WTC11 (cell line): ENCODE measurements at places on chromosomes 5 and 9.

DNA sequence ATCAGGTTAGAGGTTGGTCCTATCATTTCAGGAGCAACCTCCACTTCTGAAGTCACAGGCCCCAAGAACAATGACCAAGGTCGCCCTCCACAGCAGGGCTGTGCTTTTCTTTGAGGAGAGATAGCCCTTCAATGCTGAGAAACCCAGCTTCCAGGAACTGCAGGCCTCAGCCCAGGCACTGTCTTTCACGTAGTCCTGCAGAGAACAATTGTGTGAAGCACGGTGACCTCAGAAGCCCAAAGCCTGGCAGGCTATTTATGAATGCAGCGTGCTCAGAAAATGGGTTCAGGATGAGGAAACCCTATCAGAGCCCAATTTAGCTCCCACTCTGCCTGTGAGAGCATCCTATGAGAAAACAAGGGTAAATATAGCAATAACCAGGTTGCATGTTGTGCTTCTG lies 388.3 kb downstream of the PLK2 start:
- no peak overlapping the region for H3K4me3 ChIP-seq
- peaks cover 17% of the 10 kb centered on the region for H3K4me1 ChIP-seq

DNA sequence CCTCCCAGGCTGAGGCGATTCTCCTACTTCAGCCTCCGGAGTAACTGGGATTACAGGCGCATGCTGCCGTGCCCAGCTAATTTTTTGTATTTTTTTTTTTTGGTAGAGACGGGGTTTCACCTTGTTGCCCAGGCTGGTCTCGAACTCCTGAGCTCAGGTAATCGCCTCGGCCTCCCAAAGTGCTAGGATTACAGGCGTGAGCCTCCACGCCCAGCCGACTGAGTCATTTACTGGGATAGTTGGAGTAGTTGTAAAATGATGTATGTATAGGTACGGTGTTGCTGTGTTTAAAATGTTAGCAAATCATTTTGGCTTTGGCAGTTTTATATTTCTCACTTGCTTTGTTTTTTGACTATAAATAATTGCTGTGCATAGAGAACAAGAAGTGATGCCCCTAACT lies 209.4 kb downstream of the ADAMTSL1 start:
- no peak overlapping the region for H3K27ac ChIP-seq
- DNase-seq = no peak
- no peaks in the 10 kb centered on the region for H3K4me1 ChIP-seq
- no peak overlapping the region for H3K4me3 ChIP-seq

DNA sequence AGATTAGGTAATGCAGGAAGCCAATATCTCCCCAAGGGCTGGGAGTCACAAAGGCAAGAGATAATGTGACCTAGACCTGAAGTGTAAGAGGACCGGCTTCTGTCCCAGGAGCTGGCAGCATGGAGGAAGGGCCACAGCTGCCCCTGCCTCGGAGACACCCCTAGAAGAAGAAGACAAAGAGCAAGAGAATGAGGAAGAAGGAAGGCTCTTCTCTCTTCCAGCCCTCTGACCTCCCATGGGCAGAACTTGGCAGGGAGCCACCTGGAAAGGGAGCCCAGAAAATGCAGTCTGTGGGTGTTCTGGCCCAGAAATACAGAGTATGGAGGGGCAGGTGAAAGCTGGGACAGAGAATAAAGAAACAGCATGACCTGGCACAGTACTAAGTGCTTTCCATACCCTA lies 151.0 kb downstream of the C5orf15 start:
- no peak overlapping the region for H3K27ac ChIP-seq
- no peak overlapping the region for H3K4me3 ChIP-seq
- no peaks in the 10 kb centered on the region for H3K36me3 ChIP-seq
- peaks cover 3% of the 10 kb centered on the region for H3K27me3 ChIP-seq
- peaks cover 5% of the 10 kb centered on the region; the same call in 1 of the 2 replicates for H3K4me1 ChIP-seq
- DNase-seq = no peak

DNA sequence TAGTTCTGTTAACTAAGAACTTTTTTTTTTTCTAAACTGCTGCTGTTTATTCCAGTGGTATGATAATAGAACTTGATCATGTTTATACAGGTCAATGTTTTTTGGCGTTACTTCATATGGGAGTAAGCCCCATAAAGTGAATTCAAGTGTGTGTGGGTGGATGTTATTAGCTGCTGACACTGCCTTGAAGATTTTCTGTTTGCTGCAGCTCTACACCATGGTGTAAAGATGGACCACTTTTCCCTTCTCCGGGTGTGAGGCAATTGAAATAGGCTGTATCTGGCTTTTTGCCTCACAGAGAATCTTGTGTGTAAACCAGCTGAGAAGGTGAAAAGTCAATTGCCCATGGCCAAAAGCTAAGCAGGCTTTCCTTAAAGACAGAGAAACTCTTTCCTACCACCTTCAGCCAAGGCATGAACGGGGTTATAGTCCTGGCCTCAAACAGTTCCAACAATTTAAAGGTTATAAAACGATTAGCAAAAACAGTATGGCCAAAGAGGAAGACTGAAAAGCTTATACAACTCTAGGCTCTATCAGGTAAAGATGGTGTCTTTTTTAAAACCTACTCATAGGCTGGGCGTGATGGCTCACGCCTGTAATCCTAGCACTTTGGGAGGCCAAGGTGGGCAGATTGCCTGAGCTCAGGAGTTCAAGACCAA lies 33.9 kb upstream of the ABCA1 start:
- H3K36me3 ChIP-seq = no peaks in the 10 kb centered on the region
- no peak overlapping the region for H3K4me3 ChIP-seq
- no peaks in the 10 kb centered on the region for H3K27me3 ChIP-seq
- H3K4me1 ChIP-seq = peaks cover 40% of the 10 kb centered on the region

DNA sequence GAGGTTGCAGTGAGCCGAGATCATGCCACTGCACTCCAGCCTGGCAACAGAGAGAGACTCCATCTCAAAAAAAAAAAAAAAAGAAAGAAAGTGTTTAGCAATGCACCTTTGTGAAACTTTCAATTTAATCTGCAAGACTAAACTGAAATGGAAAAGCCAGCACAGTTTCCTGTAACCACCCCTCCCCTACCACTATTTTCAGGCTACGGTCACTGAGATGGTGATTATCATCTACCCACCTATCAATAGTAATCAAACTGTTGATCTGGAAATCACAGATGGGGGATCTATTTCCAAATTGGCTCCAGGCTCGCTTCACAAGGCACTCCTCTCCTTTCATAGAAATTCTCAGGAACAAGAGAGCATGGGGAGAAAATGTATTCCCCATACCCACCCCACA lies 30.6 kb upstream of the IL7R start:
- peaks cover 2% of the 10 kb centered on the region for H3K27me3 ChIP-seq
- no peak overlapping the region for H3K27ac ChIP-seq
- no peaks in the 10 kb centered on the region for H3K4me1 ChIP-seq

DNA sequence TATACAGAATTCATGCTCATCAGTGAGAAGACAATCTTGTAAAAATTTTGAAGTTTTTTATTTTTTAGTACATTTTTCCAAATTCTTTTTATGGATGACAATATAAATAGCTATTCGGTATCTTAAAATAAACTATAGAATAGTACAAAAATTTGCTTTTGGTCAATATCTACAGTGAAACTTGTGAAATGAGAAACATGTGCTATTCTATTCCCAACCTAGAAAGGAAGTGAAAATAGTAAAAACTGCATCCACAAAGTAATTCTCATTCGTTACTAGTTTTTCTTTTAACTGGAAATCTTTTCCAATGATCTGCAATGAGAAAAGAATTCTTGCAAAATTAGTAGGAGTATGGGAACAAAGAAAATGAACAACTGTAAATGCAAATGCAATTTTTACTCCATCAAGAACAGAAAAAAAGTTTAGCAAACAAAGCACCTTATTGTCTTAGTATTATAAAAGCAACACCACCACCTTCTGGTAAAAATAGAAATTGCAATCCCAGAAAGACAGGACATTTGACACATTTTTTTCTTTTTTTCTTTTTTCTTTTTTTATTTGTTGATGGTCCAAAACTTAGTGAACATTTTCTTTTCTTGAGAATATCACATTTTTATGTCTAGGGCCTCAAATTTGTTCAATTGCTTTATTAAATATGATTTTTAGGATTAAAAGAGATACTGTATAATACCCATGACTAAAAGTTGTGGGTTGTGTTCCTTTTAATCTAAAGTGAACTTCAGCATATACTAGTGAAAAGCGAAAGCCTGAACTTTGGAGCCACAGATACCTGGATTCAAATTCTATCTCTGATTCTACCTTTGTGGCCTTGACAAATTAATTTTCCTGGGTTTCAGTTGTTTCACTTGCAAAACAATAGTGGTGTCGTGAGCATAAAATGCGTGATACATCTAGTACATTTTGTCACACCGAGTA lies 72.3 kb downstream of the SLCO4C1 start:
- H3K27me3 ChIP-seq = peaks cover 35% of the 10 kb centered on the region
- H3K4me1 ChIP-seq = peaks cover 2% of the 10 kb centered on the region; the same call in 1 of the 2 replicates
- no peak overlapping the region for H3K4me3 ChIP-seq
- no peak for DNase-seq

DNA sequence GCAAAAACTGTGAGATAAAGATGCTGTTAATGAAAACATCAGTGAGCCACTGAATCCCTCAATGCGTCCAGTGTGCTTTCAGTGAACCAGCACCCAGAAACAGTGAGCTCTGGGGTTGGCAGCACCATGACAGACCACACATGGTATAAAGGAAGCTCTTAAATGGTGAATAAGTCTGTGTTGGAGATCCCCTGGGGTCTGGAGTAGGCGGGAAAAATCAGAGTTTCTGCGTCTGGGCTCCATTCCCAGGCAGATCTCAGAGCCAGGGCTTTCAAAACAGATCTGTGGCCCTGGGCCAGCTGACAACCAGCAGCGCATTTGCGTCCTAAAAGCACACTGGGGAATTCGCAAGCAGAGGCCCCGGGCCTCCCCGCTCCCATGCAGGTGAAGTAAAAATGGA lies 233.5 kb downstream of the FRMD3 start:
- no peaks in the 10 kb centered on the region for H3K27me3 ChIP-seq
- H3K36me3 ChIP-seq = no peaks in the 10 kb centered on the region
- H3K4me1 ChIP-seq = peaks cover 4% of the 10 kb centered on the region; the same call in 1 of the 2 replicates

GRCh38 chr5:164998590-164998989 lies 1493.2 kb downstream of the MAT2B start:
- DNase-seq = no peak
- H3K4me3 ChIP-seq = no peak overlapping the region
- no peak overlapping the region for H3K27ac ChIP-seq

GRCh38 chr5:73499187-73499586 lies 945 bp downstream of the BTF3 start:
- peak overlapping the region; percentile 91 for H3K4me3 ChIP-seq
- H3K36me3 ChIP-seq = peaks cover 48% of the 10 kb centered on the region
- DNase-seq = no peak
- peak overlapping the region; percentile 96 for H3K27ac ChIP-seq
- H3K27me3 ChIP-seq = no peaks in the 10 kb centered on the region

- H3K27ac ChIP-seq = peak overlapping the region; percentile 81
- peaks cover 5% of the 10 kb centered on the region; the same call in 1 of the 2 replicates for H3K36me3 ChIP-seq
- DNase-seq = no peak
- no peaks in the 10 kb centered on the region; the same call in 1 of the 2 replicates for H3K27me3 ChIP-seq
These were observed 334.7 kb downstream of the FBXL7 start for GRCh38 chr5:15834596-15835245.

GRCh38 chr5:142474431-142475094 lies 149.7 kb upstream of the SPRY4 start:
- no peak overlapping the region for H3K4me3 ChIP-seq
- H3K4me1 ChIP-seq = peaks cover 43% of the 10 kb centered on the region
- H3K27me3 ChIP-seq = peaks cover 15% of the 10 kb centered on the region

DNA sequence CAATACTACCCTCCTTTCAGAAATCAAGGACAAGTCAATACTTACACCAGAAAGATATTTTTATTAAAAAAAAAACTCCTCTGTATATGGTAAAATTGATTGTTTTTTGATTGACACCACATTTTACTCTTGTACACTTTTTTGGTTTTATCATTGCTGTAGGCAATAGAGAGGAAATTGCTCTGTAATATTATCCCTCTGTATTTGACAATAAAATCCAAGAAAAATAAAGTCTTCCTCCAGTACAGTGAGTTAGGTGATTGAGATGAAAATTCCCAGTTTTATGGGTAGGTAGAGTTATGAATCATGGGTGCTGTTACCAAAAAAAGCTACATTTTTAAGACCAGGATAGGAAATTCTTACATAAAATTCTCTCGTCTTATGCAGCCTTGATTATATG lies 22.6 kb upstream of the CCDC192 start:
- no peaks in the 10 kb centered on the region for H3K4me1 ChIP-seq
- no peak overlapping the region for H3K4me3 ChIP-seq
- H3K36me3 ChIP-seq = no peaks in the 10 kb centered on the region

DNA sequence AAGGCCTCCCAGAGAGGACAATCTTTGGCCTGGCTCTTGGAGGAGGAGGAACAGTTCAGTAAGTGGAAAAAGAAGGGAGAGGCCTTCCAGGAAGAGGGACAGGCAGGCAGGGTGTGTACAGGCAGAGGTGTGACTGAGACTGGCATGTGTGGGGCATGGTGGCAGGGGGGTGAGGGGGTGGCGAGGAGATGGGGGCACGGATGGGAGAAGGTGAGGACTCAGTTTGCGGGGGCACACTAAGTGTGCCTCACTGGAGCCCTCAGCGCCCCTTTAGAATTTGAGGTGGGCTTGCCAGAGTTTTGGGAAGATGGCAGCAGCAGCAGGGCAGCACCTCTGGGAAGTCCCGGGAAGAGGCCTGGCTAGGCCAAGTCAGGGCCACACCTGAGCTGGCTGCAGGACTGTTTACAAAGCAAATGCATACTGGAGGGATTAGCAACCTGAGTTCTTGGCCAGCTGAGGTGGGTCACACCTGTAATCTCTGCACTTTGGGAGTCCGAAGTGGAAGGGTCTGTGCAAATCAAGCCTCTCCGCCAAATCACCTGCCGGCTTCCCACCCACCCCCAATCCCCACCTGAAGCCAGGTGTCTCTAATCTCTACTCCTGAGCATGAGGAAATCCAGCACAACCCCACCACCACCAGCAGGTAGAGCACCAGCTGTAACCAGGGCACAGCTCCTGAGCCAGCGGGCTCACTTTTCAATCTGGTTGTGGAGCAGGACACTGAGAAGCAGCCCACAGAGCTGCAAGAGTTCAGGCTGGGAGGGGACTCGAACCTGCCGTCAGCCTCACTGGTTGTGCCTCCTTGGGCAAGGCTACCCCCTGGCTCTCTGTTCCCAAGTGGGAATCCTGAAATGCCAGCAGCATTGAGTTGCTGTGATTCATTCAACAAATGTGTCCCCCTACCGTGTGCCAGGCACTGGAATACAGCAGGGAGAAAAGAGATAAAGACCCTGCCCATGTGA lies 10.2 kb upstream of the GABRP start:
- H3K4me1 ChIP-seq = peaks cover 57% of the 10 kb centered on the region
- DNase-seq = peak; percentile 41
- peak overlapping the region; percentile 29; the same call in 1 of the 2 replicates for H3K4me3 ChIP-seq
- H3K27me3 ChIP-seq = peaks cover 3% of the 10 kb centered on the region

DNA sequence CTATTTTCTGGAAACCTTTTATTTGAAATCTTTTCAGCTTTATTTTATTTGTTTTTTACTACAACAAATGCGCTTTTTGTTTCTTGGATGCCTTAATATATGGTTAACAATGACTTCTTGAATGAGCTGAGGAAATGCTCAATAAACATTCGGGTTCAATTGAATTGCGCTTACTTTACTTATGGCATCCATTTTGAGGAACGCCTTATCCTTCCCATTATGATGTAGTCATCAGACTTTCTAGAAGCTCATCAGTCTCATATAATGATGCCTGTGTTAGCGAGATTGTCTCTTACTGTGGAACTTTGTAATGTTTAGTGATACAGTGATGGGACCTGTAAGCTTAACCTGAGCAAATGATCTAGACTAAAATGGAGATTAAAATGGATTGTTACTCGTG lies 916 bp downstream of the SHLD3 start:
- DNase-seq = no peak
- H3K36me3 ChIP-seq = peaks cover 11% of the 10 kb centered on the region; the same call in 1 of the 2 replicates
- peaks cover 14% of the 10 kb centered on the region for H3K4me1 ChIP-seq
- no peaks in the 10 kb centered on the region for H3K27me3 ChIP-seq

- H3K36me3 ChIP-seq = no peaks in the 10 kb centered on the region; the same call in 1 of the 2 replicates
- H3K4me1 ChIP-seq = peaks cover 9% of the 10 kb centered on the region
- no peak for DNase-seq
These were observed 315.2 kb downstream of the PSAT1 start for GRCh38 chr9:78612091-78612490.
